ENCODE measurements at places on chromosomes 5 and 9.

DNA sequence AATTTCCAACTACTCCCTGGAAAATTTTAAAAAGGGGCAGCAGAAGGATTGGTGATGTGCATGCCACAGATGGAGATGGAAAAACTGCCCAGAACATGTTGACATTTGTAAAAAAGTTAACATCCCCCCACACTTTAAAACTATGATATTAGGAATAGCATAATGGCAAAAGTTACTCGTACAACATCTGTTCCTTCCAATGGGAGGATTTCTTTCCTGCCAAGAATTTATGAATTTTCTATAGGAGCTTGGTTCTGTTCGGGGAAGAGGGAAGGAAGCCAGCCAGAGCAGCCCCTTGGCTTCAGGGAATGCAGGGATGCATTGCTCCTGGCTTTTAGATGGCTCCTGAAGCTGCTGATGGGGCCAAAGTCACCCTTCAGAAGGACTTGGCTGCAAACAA is 22.7 kb downstream of the KLF4 start:
- DNase-seq, result no peak

GRCh38 chr5:8493176-8493575 is 624.2 kb downstream of the MTRR start:
- no peak for DNase-seq

DNA sequence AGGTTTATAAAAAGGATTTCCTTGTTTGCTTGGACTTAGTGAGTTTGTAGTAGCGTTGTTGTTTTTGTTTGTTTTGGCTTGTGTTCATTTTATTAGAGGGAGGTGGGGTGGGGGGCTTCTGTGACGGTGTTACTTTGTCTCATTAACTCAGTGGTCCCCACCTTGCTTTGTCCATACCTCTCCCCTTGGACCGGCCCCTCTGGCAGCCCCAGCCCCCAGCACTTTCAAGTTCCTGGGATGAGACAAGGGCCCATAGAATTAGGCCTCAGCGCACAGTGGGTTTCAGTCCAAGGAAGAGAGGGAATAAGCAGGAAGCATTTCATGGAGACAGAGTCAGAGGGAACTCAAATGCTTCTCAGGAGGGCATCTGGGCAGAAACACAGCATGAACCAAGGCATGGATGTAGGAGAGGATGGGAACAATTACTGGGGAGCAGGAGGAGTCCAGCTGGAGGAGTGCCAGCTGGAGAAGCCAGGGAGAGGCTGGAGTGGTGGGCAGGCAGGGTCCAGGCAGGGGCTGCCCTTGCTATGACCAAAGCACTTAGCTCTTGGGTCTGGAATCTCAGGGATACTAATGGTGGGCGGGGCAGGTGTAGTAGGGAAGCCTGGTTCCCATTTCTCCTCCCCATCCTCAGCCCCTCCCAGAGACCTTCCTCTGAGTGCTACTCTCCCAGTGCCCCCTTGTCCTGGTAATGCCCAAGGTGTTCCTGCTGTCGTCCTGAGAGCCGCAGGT is 23.5 kb upstream of the ENHO start:
- no peak for DNase-seq

- DNase-seq, result peak; percentile 92
These were observed 48.8 kb downstream of the KCNIP1 start for GRCh38 chr5:170552621-170553115.

- DNase-seq, result peak; percentile 93
These were observed 81.5 kb upstream of the AGXT2 start for GRCh38 chr5:35129276-35129675.

GRCh38 chr9:130932255-130933079 is 6.6 kb downstream of the FIBCD1 start:
- peak; percentile 33 for DNase-seq

- DNase-seq, result no peak
These were observed 9.1 kb downstream of the ENHO start for GRCh38 chr9:34513567-34514214.

DNA sequence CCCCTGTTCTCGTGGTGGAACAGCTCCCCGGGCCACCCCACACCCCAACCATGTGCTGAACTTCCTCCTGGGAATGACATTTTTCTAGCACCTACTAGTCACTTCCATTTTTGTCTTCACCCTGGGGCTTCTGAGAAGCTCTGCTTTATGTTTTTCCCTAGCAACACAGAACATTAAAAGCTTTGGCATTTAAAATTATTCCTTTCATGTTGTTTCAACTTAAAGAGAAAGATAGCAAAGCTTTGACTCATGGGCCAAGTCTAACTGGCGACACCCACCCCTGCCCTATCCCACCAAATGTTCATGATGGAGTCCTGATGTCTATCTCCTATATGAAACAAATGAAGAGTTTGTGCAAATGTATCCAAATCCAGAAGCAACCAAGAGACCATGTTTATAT is 22.4 kb downstream of the BOD1 start:
- peak; percentile 27 for DNase-seq

DNA sequence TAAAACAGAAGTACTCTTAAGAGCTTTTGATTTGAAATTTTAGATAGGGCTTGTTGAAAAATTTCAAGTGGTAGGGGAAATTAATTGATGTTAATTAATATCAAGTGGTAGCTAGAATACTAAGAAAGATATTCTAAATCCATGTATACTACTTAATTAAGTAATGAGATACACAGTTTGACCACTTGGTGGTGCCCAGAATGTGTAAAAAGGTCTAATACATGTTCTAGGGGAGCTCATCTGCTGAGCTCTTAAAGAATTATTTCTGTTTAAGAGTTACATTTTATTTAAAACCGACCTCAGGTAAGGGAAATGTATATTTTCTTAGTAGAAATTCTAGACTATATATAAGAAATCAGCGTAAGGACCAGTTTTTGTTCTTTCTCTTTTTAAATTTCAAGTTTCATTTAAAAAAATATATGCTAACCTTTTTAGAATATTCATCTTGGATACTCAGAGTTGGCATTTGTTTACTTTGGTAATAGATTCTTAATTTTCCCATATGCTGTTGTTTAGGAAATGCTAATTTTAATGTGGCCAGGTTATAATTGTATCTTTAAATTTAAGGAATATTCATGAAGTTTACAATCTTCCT is 61.5 kb downstream of the LNPEP start:
- peak; percentile 55 for DNase-seq

DNA sequence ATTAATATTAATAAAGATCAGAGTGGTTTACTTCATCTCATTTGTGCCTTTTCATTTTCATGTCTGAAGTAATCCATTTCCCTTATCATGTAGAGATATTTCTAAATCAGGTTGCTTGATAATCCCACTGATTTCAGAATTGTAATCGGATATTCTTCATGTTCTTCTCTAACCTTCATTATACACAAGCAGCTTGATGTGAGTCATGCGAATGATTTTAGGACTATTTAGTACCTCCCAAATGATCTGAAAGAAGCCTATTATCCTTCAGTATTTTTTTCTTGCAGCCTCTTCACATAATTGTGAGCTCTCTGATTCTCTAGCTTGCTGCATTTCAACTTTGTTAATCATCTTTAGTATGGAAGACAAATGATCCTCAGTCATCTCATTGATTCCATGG is 182.0 kb downstream of the GIN1 start:
- DNase-seq, result peak; percentile 25

DNA sequence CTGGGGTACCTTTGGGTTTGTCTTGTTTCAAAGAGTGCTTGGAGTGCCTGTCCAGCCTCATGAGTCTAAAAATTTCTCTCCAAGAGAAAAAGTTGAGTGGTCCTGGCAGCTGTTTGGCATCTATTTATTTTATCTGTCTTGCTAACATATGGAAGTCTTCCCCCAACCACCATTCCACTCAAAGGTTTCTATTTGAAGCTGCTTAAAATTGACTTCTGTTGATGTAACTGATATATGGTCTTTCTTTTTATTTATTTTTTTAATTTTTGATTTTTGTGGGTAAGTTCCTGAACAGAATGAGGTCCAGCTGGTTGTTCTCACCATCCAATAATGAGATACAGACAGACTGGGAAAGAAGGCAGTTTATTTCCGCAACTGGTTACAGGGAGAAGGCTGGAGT is 178.7 kb upstream of the SGCD start:
- peak; percentile 82 for DNase-seq

- no peak for DNase-seq
These were observed 8.5 kb downstream of the ALG2 start for GRCh38 chr9:99213197-99213596.

DNA sequence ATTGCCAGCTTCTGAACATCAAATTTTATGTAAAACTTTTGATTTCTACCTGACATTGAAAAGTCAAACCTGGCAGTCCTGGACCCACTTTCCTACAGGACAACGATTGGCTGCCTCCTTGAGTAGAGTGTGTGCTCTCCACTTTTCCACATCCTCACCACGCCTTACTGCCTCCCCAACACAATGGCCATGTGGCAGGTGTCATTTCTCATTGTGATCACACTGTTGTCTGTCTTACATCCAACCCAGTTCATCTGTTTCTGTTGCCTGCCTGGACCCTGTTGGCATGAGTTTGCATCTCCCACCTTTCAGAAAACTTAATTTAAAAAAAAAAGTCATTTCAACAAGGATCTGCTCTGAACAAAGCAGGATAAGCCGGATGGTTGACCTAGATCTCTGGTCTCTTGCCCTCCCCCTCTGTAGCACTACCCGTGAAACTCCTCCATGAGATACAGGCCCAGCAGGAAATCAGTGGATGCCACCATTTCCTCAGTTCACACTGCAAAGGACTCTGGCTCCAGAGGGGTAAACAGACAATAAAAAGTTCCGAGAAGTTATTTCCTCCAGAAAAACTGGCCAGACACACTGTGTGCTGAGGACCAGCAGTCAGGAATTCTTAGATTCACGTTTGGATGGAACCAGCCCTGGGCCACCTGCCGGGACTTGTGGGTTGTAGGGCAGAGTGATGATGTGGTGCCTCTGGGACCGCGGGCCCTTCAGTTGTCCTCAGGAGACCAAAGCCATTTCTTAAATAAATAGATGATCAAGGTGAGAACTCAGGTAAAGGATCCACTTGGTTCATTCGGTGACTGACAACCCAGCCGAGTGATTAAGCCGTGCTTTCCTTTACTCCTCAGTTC is 48.6 kb downstream of the AMBP start:
- DNase-seq, result no peak

- peak; percentile 17 for DNase-seq
These were observed 383.9 kb upstream of the DAB2 start for GRCh38 chr5:39808656-39809055.

DNA sequence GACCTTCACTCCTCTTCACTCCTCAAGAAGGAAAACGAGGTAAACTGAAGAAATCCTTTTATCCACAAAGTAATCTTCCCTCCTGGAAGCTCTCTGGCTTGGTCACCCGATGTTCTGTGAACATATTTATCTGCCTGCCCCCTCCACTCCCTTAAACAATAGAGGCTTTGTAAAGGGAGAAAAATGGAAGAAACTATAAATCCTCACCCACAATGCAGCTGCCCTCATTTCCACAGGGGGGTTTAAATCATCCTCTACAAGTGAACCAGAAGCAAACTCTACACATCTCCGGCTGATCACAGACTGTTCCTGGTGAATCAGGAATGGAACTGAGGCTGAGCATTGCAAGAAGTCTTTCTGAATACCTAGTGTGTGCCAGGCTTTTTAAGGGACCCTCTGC is 7.2 kb downstream of the INSYN2B start:
- DNase-seq, result no peak

GRCh38 chr9:90012949-90013348 is 408.1 kb downstream of the GADD45G start:
- DNase-seq, result no peak

GRCh38 chr9:726005-726404 is 115.5 kb upstream of the DMRT1 start:
- no peak for DNase-seq

DNA sequence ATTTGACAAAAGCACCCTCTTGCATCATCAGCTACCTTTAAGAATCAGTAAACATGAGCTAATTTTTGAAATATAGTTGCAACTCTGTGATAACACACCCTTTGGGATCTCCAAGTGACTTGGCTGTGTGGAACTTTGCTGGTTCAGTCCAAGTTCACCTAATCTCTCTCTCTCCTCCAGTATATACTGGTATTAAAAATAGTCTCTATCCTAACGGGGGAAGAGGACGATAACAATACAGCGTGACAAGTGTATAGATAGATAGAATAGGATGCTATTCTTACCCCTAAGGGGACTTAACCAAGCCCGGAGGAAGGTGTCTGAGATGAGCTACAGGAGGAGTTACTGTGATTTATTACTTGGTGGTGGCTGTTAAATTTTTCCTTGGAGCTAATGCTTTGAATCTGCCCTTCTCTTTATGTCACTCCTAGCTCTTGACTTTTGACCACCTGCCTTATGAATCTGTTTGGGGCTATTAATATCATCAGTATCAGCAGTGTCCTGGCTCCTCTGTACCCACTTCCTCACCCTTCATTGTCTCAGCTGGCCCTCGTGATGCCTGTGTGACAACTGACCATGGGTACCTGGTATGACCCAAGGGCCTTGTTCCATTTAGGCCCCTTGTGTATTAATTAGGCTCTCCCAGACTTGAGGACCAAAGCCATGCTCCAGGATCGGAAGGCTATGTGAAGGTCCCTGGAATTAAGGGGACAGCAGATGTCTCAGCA is 223.9 kb downstream of the SREK1 start:
- DNase-seq, result no peak

- DNase-seq, result no peak
These were observed 13.4 kb upstream of the GAPT start for GRCh38 chr5:58477760-58478376.

GRCh38 chr9:89815903-89816573 is 211.2 kb downstream of the GADD45G start:
- peak; percentile 56 for DNase-seq

DNA sequence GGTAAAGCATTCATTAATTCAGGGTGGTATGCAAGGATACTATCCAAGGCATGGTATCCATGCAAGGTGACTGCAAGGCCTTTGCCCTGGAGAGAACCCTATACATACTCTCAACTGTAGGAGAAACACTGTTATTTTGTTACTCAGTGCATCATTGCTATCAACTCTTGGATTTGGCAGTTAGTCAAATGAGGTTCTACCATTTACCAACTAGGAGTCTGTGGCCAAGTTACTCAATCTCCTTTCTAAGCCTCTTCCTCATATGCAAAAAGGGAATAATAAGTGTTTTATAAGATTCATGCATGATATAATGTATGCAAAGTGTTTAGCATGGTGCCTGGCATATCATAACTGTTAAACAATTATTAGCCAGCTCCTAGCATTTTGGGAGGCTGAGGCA is 4.0 kb downstream of the PCDHGC3 start:
- peak; percentile 29 for DNase-seq

DNA sequence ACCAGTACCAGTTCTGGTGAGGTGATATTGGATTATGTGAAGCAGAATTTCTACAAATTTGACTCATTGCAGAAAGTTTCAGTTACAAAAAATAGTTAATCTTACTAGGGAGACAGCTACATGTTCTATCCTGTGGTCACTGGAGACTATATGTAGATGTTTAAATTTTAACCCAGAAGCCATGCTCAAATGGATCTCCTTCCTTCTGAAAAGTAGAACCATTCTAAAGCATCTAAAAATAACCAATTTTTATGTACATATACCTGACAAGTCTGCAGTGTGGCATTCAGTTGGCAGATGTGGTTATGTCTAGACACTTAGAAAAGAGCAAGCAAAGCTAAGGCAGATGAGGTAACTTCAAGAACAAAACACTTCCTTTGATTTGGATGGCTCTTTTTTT is 65.5 kb upstream of the POU4F3 start:
- DNase-seq, result no peak

Data from fibroblast of skin of abdomen (primary cell).